Mesenteric fat pad (tissue), 1 donor: ENCODE measurements at places on chromosomes 11 and 22. TPM values are rescaled to one million over a fixed set of nuclear protein-coding genes. Genes with fewer than 3 reads are reported as not detected.

GRCh38 chr11:70630816-70631623 is 232.7 kb downstream of the CTTN start:
- no peak for DNase-seq

- DNase-seq = no peak
Measured at GRCh38 chr22:21989049-21989448, 6.5 kb upstream of the TOP3B start.

DNA sequence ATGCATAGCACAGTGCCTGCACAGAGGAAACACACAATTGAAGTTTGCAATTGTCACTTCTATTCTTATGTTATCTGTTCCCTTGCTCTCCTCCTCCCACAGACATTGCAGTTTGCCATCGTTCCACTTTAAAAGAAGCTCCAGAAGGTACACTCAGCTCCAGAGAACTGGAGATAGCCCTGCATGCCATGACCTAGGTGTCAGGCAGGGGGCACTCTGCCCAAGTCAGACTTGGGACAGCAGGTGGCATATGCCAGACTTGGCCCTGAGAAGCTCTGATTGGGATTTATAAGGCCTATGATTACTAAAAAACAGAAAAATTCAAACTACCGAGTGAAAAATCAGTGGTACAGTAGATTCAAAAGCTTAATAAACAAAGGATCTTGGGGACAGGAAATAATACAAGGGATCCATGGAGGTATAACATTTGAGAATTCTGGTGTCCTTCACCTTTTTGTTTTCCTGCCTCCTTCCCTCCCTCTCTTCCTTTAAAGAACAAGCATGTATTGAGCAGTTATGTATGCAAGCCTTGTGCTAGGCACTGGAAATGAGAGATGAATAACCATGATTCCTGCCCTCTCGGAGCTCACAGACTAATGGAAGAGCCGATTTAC is 40.0 kb downstream of the TENM4 start:
- DNase-seq = no peak

GRCh38 chr11:36130401-36130800 is 158.8 kb downstream of the COMMD9 start:
- DNase-seq = no peak

The CEND1 gene
- total RNA-seq = not detected

GRCh38 chr11:46858920-46859546 is 13.0 kb upstream of the CKAP5 start:
- DNase-seq = no peak

GRCh38 chr11:94553938-94554337 is 10.2 kb downstream of the FUT4 start:
- no peak for DNase-seq

The OR8D1 gene
- not detected for total RNA-seq

- no peak for DNase-seq
Measured at GRCh38 chr11:46673713-46674462, 26.5 kb downstream of the ARHGAP1 start.

DNA sequence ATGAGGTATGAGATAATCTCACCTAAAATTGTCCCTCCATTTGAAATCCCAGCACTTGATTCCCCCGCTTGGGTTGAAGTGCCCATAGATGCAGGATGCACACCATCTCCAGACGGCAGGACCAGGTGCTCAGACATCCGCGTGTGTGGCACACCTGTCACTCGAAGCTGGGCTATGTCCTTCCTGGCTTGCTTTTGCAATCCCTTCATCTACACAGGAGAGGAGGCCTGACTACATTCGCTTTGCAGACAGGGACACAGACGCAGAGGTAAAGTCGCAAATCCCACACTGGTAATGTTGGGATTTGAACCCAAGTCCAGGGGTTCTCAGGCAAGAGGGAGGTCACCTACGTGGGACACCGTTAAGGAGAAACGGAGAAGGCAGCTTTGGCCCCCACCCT is 7.2 kb upstream of the CYTH4 start:
- DNase-seq = no peak

The SYT13 gene
- not detected for total RNA-seq

The KCNJ11 gene
- 3.5 TPM for total RNA-seq

- peak; percentile 87 for DNase-seq
Measured at GRCh38 chr11:9089636-9090035, 1.8 kb downstream of the SCUBE2 start.

The HNRNPUL2 gene
- total RNA-seq = 37.7 TPM

DNA sequence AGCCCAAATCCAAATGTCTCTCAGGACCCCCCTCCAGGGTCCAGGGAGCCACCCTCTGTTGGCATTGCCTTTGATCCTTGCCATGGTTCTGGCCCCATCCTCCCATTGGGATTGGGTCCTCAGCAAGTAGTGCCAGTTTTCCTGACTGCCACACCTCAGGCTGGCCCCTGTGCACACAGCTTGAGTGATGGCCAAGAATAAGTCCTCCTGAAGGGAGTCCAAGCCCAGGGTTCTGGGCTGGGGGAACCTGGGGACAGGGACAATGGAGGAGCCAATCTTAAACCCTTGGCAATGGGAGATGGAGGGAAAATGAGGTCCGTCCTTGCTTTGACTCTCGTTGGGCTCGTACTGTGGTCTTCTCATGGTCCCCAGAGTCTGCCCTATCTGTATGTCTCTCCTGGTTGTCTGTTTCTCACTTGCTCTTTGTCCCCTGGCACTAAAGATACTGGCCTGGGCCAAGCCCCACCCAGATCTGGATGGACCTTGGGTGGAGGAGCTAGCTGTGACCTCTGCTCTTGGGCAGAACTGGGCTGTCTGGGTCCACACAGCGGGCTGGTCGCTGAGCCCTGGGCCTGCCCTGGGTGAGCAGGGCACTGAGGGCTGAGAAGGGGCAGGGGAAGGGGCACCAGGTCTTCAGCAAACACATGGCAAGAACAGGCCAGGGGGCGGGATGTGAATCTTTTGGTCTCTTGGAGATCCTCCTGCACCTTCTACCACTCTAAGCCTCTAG is 2.9 kb downstream of the SOX10 start:
- no peak for DNase-seq

DNA sequence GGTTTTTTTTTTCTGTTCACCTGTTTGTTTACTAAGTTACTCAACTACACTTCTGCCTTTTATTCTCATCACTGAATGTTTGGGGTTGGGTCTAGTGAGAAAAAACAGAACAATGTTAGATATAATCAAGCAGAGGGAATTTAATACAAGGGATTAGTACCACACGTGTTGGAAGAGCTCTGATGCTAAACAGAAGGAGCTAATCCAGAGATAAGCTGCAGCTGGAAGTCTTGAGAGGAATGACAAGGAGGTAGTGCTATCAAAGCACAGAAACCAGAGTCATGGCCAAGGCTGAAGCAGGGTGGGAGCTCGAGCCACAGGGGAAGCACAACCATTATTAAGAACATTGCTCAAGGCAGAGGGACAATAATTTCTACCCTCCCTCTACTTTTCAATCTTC is 604.1 kb upstream of the ANO5 start:
- DNase-seq = no peak

The SCGB1A1 gene
- total RNA-seq = not detected

The BET1L gene
- 53.4 TPM for total RNA-seq

DNA sequence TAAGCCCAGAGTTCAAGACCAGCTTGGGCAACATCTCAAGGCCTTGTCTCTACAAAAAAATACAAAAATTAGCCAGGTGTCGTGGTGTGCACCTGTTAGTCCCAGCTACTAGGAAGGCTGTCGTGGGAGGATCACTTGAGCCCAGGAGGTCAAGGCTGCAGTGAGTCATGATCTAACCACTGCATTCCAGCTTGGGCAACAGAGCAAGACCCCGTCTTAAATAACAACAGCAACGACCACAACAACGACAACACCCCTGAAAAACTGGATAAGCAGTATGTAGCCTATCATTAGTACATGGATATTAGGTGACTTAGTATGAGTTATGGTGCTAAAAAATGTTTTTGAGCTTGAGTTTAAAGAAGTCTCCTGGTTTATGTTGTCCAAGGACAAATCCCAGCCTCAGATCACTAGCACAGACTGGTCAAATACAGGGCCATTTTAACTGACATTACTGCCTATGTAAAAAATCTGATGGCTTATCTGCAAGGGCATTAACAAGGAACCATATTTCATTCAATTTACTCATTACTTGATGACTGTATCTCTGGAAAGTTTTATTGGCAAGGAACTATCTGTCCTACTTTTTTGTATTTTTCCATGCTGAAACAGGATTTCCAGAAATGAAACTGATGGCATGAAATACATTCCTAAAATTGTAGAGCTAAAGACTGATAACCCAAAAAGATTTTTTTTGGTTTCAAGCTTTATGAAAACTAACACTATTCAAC is 23.4 kb downstream of the C2CD3 start:
- DNase-seq = no peak

The PATE4 gene
- not detected for total RNA-seq

DNA sequence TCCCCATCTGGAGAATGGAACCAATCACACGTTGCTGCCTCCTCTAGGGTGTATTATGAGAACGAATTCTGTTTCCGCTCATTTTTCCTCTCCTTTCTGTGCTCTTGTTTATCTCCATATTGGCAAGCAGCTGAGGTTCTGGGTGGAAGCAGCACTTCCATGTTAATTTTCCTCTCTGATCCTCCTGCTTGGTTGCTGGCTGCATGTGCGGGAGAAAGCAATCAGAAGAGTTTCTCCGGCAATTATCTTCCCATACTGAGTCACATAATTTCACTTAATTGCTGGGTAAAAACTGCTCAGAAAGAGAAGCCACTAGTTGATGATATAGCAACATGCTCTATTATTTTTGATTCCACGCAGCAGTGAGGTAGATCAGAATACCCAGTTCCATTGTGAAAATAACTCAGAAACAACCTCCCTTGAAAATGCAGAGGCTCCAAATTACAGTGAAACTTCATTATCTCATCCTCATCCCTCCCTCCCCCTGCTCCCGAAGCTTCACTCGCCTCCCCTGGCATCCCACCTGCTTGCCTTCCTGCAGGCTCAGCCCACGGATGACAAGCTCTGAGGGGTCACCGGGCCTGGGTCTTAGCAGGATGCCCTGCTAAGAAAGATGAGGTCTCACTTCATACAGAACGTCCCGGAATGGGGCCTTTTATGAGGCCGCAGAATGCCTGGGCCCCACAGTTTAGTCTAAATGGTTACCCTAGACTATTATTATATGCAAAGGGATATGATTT is 20.4 kb downstream of the FXYD6 start:
- peak; percentile 49 for DNase-seq

- DNase-seq = peak; percentile 53
Measured at GRCh38 chr11:134359646-134360045, 27.9 kb downstream of the GLB1L2 start.

DNA sequence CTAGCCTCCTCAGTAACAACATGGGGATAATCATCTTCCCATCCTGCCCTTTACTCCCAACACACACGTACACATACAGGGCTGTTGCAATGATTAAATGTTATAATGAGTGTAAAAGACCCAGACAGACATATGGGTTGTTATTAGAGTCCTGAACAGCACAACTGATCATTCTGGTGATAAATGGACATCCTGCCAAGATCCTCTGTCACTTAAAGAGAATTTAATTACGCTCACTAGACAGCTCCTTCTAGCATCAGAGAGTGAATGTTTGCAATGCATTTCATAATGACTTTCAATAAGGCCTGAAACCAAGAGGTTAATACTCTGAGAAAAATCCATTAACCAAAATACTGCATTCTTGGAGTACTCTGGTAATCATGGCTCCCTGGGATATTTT is 115.8 kb downstream of the KCNC1 start:
- DNase-seq = no peak

DNA sequence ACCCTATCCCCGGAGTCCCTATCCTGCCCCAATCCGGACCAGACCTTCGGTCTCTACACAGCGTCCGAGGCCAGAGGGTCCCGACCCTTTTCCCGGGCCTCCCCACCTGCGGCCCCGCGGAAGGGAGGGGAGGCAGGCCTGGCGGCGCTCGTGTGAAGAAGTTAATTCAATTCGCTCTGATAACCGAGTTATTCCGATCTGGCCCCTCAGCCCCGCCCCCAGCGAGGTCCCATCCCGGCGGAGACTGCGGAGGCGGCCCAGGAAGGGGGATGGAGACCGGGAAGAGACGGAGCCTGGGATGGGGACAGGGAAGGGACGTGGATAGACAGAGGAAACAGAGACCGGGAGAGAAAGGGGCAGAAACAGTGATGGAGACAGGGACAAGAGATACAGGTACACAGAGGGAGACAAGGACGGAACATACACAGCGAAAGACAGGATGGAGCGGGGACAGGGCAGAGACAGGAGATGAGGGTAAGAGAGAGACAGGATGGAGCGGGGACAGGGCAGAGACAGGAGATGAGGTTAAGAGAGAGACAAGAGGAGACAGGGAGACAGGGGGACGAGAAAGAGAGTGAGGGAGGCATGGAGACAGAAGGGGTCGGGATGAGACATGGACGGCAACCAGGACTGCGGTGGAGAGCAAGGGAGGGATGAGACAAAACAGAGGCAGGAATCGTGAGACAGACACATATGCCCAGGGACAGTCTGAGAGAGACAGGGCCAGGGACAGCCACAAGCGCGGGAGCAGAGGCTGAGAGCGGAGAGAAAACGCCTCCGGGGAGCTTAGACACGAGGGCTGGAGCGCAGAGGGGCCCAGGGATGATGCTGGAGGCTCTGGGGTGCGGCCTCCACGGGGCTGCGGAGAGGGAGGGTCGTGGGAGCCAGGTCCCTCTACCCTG is 636 bp upstream of the PHOX2A start:
- DNase-seq = no peak

DNA sequence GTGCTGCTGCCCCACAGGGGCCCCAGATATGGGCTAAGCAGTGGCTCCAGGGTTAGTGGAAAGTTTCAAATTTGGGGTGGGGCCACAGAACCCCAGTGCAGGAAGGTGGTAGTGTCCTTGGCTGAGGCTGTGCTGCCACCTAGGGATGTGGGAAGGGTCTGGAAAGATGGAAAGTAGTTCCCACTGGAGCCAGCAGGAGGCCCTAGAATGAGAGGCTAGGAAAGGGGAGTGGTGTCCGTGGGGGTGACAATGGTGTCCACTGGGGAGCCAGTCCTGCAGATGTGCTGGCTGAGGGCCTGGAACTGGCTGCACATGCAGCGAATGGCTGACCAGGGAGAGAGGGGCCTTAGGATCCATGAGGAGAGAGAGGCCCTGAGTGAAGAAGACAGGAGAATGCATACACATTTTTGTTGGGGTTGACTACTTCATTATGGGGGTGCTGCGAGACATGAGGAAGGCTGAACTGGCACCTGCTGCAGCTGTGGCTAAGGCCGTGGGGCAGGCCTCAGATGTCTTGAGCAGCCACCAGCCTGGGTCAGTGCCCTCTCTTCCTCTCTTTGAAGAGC is 21.1 kb downstream of the RFPL3 start:
- no peak for DNase-seq

GRCh38 chr11:124788521-124788920 is 11.7 kb downstream of the MSANTD2 start:
- no peak for DNase-seq

- no peak for DNase-seq
Measured at GRCh38 chr11:15216678-15217077, 102.0 kb downstream of the INSC start.

- DNase-seq = no peak
Measured at GRCh38 chr11:63212742-63213141, 30.7 kb downstream of the SLC22A25 start.

The NXPE1 gene
- total RNA-seq = not detected

GRCh38 chr11:92703449-92703830 is 266.0 kb upstream of the MTNR1B start:
- DNase-seq = no peak
